ENCODE measurements at places on chromosomes 13 and 19. TPM values are rescaled to one million over a fixed set of nuclear protein-coding genes. Genes with fewer than 3 reads are reported as not detected.

The TNNT1 gene
- 0.47 TPM for total RNA-seq

The SMIM24 gene
- total RNA-seq, result not detected

The OR4F17 gene
- not detected for total RNA-seq

The KLK13 gene
- not detected for total RNA-seq

The RUBCNL gene
- 1.0 TPM for total RNA-seq

The KLK2 gene
- not detected for total RNA-seq

The SIGLEC8 gene
- not detected for total RNA-seq

DNA sequence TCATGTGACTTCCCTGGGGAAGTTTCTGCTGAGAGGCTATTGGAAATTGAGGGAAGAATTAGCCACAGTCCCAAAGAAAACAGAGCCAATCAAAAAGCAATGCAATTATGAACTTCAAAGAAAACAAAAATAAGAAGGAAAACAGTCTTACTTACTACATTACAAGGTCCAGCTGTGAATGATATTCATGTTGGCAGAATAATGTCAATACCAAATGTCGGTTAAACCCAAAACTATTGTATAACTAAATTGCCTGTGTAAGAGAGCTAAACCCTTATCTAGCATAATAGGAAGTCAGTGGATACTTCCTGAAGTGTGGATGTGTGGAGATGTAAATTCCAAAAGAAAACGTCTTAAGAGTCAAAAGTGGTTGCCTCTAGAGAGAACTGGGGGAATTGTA, 12.4 kb downstream of the KL start:
- H3K36me3 ChIP-seq, result peaks cover 1% of the 10 kb centered on the region
- H3K4me3 ChIP-seq, result no peak overlapping the region
- DNase-seq, result no peak

GRCh38 chr13:49997955-49998354, 1.1 kb downstream of the TRIM13 start:
- H3K27ac ChIP-seq, result peak overlapping the region; percentile 73
- DNase-seq, result no peak
- no peaks in the 10 kb centered on the region for H3K27me3 ChIP-seq
- H3K4me3 ChIP-seq, result peak overlapping the region; percentile 77
- peaks cover 23% of the 10 kb centered on the region for H3K36me3 ChIP-seq

DNA sequence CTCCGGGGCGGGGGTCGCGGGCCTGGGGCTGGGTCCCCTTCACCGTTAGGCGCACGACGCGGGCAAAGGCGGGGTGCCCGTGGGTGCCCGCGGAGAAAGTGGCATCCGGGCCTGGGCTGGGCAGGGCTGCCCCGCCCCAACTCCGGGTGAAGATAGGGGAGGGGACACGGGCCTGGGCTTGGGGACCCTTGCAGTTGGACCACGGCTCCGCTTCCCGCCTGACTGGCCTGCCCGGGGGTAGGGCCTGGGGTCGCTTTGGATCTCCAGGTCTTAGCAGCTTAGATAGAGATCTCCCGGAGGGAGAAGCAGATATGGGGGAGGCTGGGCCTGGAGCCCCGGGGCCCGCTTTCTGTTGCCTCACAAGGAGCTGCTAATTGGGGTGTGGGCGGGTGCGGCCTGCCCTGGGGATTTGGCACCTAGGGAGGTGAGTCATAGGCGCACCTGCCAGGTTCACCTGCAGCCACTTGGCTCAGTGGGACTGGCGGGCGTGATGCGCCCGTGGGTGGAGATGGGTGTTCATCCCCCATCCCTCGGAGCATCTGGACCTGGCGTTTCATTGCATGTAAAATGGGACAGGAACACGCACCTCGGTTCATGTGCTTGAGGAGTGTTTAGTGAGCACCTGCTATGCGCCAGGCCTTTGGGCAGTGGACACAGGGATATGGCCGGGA, 585 bp downstream of the MAP1S start:
- peaks cover 35% of the 10 kb centered on the region for H3K4me1 ChIP-seq
- peak overlapping the region; percentile 82 for H3K27ac ChIP-seq
- H3K4me3 ChIP-seq, result peak overlapping the region; percentile 81
- peaks cover 13% of the 10 kb centered on the region for H3K36me3 ChIP-seq
- H3K27me3 ChIP-seq, result no peaks in the 10 kb centered on the region
- DNase-seq, result peak; percentile 68

GRCh38 chr19:30522341-30522740, 150.2 kb downstream of the ZNF536 start:
- peaks cover 5% of the 10 kb centered on the region for H3K27me3 ChIP-seq
- no peaks in the 10 kb centered on the region for H3K36me3 ChIP-seq
- no peak overlapping the region for H3K27ac ChIP-seq
- H3K4me3 ChIP-seq, result no peak overlapping the region
- DNase-seq, result no peak

GRCh38 chr19:18104793-18105131, 7.2 kb downstream of the MAST3 start:
- no peaks in the 10 kb centered on the region for H3K36me3 ChIP-seq
- H3K27me3 ChIP-seq, result no peaks in the 10 kb centered on the region
- H3K4me3 ChIP-seq, result peak overlapping the region; percentile 65
- H3K27ac ChIP-seq, result peak overlapping the region; percentile 8

- H3K4me3 ChIP-seq, result no peak overlapping the region
- DNase-seq, result peak; percentile 61
- H3K27me3 ChIP-seq, result peaks cover 4% of the 10 kb centered on the region
- H3K36me3 ChIP-seq, result no peaks in the 10 kb centered on the region
These were observed 2.1 kb downstream of the SEMA6B start for GRCh38 chr19:4557144-4557970.

DNA sequence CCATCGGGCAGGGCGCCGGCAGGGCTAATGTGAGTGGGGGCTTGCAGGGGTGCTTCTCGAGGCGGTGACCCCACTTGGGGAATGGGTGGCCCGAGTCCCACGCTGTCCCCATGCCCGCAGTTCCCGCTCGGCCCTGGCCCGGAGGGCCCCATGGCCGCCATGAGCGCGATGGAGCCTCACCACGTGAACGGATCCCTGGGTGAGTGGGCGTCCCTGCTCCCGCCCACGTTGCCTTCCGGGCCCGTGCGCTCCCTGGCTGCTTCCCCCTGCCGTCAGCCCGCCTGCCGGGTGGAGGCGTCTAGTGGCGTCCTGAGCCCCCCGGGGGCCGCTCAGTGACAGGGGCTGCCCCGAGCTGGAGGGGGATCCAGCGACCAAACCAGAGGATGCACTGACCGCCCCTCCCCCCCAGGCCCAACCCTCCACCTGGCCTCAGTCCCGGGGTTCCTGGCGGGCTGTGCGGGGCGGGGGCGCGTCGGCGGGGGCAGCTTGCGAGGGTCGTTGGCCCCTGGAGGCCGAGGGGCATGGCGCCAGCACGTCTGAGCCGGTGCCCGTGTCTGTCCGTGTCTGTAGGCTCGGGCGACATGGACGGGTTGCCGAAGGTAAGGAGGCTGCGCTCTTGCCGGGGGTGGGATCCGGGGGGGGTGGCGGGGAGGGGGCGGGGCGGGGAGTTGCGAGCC, 4.8 kb downstream of the ISYNA1 start:
- H3K4me3 ChIP-seq, result no peak overlapping the region
- DNase-seq, result no peak
- no peaks in the 10 kb centered on the region for H3K27me3 ChIP-seq

DNA sequence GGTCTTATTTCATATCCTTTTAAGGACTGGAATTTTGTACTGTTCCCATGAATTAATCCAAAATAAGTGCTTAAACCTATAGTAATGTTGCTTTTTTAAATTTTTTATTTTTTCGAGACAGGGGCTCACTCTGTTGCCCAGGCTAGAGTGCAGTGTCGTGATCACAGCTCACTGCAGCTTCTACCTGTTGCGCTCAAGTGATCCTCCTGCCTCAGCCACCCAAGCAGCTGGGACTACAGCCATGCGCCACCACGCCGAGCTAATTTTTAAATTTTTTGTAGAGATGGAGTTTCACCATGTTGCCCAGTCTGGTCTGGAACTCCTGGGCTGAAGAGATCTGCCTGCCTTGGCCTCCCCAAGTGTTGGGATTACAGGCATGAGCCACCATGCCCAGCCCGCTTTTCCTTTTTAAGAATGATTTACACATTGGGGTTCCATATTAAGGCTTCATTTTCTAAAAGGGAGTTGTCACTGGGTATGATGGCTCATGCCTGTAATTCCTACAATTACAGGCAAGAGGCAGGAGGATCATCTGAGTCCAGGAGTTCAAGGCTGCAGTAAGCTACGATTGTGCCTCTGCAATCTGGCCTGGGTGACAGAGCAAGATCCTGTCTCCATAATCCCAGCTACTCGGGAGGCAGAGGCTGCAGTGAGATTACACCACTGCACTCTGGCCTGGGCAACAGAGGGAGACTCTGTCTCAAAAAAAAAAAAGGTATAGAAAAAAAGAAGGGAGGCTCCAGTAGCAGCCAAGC, 28.3 kb upstream of the AKT2 start:
- no peak overlapping the region for H3K27ac ChIP-seq
- no peaks in the 10 kb centered on the region for H3K27me3 ChIP-seq
- DNase-seq, result no peak
- no peak overlapping the region for H3K4me3 ChIP-seq

- DNase-seq, result no peak
- peaks cover 22% of the 10 kb centered on the region for H3K4me1 ChIP-seq
- H3K4me3 ChIP-seq, result no peak overlapping the region
- H3K36me3 ChIP-seq, result peaks cover 3% of the 10 kb centered on the region
- H3K27ac ChIP-seq, result no peak overlapping the region
These were observed 4.0 kb upstream of the PCDH8 start for GRCh38 chr13:52852444-52852843.

- H3K27me3 ChIP-seq, result no peaks in the 10 kb centered on the region
- no peaks in the 10 kb centered on the region for H3K4me1 ChIP-seq
- no peak overlapping the region for H3K4me3 ChIP-seq
These were observed 18.1 kb downstream of the NKPD1 start for GRCh38 chr19:45142726-45143110.

DNA sequence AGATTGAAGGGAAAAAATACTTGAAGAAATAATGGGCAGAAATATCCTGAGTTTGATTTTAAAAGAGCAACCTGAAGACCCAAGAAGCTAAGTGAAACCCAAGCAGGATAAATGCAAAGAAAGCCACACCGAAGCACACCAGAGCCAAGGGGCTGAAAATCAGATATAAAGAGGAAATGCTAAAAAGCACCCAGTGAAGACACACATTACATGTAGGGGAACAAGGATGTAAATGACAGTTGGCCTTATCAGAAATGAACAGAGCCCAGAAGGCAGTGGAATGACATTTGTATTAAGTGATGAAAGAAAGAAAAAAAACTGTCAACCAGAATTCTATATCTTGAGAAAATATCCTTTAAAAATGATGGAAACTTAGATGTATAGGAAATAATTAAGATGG, 139.1 kb downstream of the SLC7A1 start:
- H3K36me3 ChIP-seq, result no peaks in the 10 kb centered on the region
- no peak for DNase-seq
- H3K4me1 ChIP-seq, result no peaks in the 10 kb centered on the region
- H3K27ac ChIP-seq, result no peak overlapping the region
- peaks cover 19% of the 10 kb centered on the region for H3K27me3 ChIP-seq

- peaks cover 41% of the 10 kb centered on the region for H3K36me3 ChIP-seq
- peaks cover 41% of the 10 kb centered on the region for H3K4me1 ChIP-seq
- peak within 1 kb of the TSS; percentile 99 for H3K4me3 ChIP-seq
- peak; percentile 95 for DNase-seq
- H3K27me3 ChIP-seq, result no peaks in the 10 kb centered on the region
These were observed at the start of gene SAE1 for GRCh38 chr19:47130589-47131227. Gene SAE1 (plus strand): TSS chr19:47130835. CDS start chr19:47130931, 96 bp downstream.

- DNase-seq, result no peak
- peaks cover 26% of the 10 kb centered on the region for H3K27me3 ChIP-seq
- no peak overlapping the region for H3K4me3 ChIP-seq
- no peaks in the 10 kb centered on the region for H3K4me1 ChIP-seq
- H3K36me3 ChIP-seq, result no peaks in the 10 kb centered on the region
These were observed 275.4 kb downstream of the NALCN start for GRCh38 chr13:101140936-101141335.

- no peak overlapping the region for H3K4me3 ChIP-seq
- no peak for DNase-seq
- no peak overlapping the region for H3K27ac ChIP-seq
These were observed 35.0 kb upstream of the KLF2 start for GRCh38 chr19:16289594-16289993.

- DNase-seq, result no peak
- H3K36me3 ChIP-seq, result peaks cover 14% of the 10 kb centered on the region
These were observed 3.3 kb upstream of the TEX29 start for GRCh38 chr13:111317042-111317550.

DNA sequence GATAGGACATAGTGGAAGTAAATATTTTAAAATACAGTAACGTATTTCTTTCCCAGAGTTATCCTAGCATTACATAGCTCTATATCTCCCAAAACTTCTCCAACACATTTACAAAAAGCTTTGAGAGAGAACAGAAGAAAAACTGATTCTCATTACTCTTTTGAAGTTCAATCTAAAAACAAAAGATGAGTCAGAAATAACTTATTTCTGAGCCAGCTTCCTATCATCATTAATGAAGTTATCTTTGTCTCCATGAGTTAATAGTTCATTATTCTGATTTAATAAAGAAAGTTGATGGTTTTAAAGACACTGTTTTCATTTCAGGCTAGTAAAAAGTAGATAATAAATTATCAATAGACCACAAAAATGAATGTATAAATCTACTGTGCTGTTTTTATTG, 446.7 kb upstream of the SPRY2 start:
- no peak for DNase-seq
- no peak overlapping the region for H3K4me3 ChIP-seq
- H3K4me1 ChIP-seq, result no peaks in the 10 kb centered on the region
- H3K27ac ChIP-seq, result no peak overlapping the region
- no peaks in the 10 kb centered on the region for H3K36me3 ChIP-seq

DNA sequence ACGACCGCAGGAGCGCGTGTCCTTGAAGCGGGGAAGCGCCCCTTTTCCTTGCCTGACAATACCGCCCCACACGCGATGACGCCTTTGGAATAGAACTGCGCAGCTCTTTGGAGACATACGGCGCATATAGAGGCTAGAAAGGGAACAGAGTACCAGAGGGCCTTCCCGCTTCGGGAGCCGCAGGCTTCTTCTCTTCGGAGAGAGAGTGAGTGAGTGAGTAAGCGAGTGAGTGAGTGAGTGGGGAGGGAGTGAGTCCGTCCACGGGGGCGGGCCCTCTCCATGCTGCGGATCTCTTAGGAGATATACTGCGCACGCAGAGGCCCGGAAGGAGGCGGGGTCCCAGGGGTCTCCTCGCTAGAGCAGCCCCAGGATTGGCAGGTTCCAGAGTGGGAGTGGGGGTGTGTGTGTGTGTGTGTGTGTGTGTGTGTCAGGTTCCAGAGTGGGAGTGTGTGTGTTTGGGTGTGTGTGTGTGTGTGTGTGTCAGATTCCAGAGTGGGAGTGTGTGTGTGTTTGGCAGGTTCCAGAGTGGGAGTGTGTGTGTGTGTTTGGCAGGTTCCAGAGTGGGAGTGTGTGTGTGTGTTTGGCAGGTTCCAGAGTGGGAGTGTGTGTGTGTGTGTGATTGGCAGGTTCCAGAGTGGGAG, 97.0 kb downstream of the INSR start:
- no peaks in the 10 kb centered on the region for H3K36me3 ChIP-seq
- peak overlapping the region; percentile 88 for H3K27ac ChIP-seq
- peak overlapping the region; percentile 77 for H3K4me3 ChIP-seq
- H3K27me3 ChIP-seq, result peaks cover 24% of the 10 kb centered on the region
- peak; percentile 96 for DNase-seq

- no peak overlapping the region for H3K4me3 ChIP-seq
- DNase-seq, result peak; percentile 24
- no peaks in the 10 kb centered on the region for H3K36me3 ChIP-seq
- H3K27ac ChIP-seq, result no peak overlapping the region
These were observed 10.6 kb upstream of the NUP62 start for GRCh38 chr19:49939721-49940481.

Data from activated CD4-positive, alpha-beta T cell treated with anti-CD3 and anti-CD28 coated beads for 36 hours (primary cell).